ENCODE measurements at places on chromosomes 12 and 14.

GRCh38 chr14:27367345-27367744 is 769.5 kb upstream of the NOVA1 start:
- DNase-seq, result no peak

GRCh38 chr14:35403603-35404448 is 723 bp downstream of the NFKBIA start:
- DNase-seq, result peak; percentile 96

DNA sequence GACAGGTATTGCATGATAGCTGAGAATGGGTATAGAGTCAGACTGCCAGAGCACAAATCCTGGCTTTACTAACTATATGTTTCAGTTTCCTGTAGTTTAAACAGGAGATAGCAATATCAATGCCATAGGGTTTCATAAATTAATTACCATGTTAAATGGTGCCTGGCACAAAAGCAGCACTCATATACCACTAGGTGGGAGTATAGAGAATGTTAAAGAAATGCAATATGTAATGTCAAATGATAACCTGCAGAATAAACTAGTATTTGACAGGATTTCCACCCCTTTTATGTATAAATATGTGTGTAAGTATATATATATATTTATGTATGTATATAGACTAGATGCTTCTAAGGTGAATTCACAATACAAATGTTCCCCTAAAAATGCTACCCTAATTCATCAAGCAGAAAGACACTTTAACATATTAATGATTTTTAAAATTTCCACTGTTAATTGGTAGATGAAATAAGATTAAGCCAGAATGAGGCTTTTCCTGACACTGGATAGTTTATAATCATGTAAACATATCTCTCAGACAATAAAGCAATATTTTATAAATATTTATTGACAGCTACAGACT is 8.6 kb downstream of the WDR89 start:
- peak; percentile 45 for DNase-seq

DNA sequence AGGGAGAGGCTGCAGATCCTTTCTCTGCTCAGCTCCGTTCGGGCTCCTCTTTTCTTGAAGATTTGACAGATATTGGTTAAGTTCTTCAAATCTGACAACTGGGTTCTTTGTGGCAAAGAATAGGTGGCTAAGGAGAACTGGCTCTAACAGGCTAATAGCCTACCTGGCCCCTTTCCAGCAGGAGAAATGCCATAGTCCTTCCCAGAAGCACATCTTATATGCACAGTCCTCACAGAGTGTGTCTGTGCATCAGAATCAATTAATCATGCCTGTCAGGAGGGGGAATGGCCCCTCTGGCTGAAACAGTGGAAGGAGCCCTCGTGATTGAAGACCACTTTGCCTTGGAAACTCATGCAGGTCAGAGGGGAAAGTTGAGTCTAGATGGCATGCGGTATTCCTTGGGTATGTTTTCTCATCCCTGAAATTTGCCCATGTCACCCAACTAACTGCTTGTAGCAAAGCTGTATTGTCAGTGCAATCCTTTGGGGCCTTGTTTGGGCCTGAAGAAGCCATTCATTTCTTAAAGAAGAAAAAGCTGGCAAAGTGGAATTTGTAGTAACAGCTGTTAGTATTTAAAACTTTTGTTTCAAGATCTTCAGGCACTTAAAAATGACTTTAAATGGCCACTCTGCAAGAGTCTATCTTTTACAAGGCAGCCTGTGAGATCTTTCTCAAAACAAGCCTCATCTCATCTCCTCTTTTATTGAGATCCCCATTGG is 251.5 kb downstream of the ZFP36L1 start:
- no peak for DNase-seq

DNA sequence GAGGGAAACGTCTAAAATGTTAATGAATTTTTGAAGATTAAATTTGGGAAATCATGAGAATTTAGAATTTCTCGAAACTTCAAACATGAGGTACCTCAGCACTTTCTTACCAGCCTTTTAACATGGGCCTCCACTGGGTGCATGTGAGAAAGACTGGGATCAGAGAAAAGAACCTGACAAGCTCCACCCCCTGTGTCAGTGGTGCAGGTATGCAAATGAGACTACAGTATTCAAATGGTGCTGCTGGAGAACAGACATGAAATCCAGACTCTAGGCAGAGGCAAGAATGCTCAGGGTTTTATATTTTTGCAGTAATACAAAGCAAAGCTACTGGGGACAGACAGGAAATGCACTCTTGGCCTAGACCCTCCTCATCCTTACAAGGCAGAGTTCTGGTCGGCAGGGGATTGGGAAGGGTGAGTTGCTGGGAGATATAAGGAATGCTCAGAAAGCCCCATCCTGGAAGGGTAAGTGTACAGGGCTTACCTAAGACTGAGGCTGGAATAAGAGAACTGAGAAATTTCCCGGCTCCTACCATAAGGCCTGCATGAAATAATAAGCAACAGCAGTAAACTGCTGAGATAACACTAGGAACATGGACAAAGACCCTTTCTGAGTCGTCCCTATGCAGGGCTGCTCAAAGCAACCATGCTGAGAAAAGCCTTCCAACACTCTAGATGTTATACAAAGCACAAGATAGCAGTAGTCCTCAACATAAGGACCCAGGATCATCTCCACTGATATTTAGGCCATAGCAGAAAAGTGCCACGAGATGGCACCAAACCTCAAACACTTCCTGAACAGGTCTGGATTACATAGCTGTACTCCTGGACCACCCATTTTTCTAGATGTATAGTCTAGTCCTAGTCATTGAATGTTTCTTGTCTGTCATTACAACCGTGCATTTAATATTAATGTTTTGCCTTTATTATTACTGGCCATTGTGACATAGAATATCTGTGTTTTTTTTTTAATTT is 260.8 kb downstream of the RASSF9 start:
- peak; percentile 66 for DNase-seq

GRCh38 chr12:131266591-131267467 is 313.1 kb downstream of the ADGRD1 start:
- no peak for DNase-seq

- DNase-seq, result no peak
Observed at GRCh38 chr12:88642675-88643431, 62.6 kb upstream of the KITLG start.

DNA sequence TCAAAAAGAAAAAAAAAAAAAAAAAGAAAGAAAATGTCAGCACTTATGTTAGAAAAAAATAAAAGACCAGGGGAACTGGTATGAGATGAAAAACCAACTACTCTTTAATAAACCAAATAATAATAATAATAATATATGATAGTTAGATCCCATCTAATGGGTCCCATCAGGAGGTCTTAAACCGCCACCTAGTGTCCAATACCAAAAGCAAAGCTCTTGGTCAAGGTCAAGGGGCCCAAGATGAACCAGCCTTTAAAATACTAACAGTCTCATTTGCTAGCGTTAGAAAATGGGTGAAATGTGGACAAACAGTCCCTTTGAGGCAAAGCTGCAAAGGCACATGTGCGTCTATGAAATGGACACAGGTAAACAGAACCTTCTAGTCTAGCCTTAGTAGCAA is 12.3 kb downstream of the BRAP start:
- peak; percentile 52 for DNase-seq

GRCh38 chr12:62799766-62800406 is 135.1 kb downstream of the PPM1H start:
- DNase-seq, result no peak

- peak; percentile 45 for DNase-seq
Observed at GRCh38 chr12:63967358-63968145, 123.1 kb downstream of the SRGAP1 start.

- DNase-seq, result no peak
Observed at GRCh38 chr14:49016381-49016780, 569.8 kb downstream of the RPS29 start.

DNA sequence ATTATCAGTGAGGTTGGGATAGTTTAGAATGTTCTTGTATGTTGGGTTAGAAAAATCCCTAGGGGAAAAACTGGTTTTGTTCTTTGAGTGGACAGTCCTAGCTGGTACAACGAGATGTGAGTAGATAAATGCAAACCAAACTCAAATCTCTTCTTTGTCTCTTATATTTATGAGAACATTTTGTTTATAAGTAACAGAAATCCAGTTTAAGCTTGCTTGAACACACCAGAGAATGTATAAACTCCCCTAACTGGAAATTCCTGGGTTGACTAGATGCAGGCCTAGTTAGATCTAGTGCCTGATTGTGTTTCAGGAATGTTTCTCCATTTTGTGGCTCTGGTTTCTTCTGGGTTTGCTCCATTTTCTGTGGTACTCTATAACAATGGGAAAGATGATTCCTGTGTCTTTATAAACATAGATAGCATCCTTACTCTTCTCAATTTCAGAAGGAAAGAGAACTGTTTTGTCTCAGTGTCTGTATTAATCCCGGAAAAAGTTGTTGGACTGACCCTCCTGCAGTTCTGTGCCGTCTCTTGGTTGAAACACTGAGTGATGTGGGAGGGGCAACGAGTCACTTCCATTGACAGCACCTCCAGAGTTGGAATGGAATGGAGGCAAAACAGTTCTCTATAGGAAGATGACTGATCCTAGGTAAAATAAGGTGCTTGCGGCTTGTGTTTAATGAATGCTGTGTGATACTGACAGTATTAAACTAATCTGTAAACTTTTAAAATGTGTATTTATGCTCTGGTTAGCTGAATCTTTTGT is 244.8 kb downstream of the TMTC2 start:
- no peak for DNase-seq

DNA sequence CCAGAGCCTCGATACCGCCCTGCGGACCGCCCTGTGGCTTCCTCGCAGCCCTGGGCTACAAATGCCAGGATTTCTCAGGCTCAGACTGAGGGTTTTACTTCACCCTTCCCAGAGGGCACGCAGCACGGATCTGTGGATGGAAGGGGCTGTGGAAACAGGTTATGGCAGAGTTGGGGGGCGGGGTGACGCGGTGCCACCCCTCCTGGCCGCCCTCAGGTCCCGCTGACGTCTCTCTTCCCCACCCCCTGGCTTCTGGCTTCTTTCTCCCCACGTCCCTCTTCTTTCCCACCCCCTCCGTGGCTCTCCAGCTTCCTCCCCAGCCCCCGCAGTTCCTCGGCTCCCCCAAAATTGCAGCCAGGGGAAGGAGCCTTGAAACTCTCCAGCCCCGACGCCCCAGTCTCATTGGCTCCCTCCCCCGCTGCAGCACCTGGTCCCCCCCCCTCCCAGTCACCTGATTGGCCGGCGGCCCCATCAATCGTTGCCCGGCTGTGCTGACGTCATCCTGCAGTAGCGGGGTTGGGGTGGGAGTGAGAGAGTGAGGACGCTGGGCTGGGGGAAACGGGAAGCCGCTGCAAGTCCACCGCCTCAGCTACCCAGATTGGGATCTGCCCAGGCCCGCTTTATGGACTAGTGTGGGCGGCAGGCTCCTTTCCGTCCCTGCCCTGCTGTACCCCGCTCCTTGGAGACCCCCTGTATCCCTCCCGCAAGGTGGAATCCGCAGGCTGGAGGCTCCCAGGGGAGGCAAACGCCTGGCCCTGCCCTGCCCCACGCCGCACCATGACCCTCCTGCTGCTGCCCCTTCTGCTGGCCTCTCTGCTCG is at the start of gene CLSTN3:
Gene CLSTN3 (plus strand): TSS at position 500 of the 820 bp plus-strand sequence. CDS start 278 bp downstream, at position 778.
- DNase-seq, result peak; percentile 77
